ENCODE measurements at places on chromosomes 5 and 9.

DNA sequence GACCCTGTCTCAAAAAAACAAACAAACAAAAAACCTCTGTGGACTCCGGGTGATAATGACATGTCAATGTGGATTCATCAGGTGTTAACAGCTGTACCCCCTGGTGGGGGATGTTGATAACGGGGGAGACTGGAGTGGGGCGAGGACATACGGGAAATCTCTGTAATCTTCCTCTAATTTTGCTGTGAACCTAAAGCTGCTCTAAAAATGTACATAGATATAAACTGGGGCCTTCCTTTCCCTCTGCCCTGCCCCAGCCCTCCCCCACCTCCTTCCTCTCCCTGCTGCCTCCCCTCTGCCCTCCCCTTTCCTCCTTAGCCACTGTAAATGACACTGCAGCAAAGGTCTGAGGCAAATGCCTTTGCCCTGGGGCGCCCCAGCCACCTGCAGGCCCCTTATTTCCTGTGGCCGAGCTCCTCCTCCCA lies 1.4 kb upstream of the CEL start:
- DNase-seq: no peak
- no peak overlapping the region for H3K4me3 ChIP-seq
- peak overlapping the region; percentile 96 for H3K27ac ChIP-seq
- H3K36me3 ChIP-seq: peaks cover 26% of the 10 kb centered on the region
- no peaks in the 10 kb centered on the region for H3K27me3 ChIP-seq
- peaks cover 62% of the 10 kb centered on the region for H3K4me1 ChIP-seq

GRCh38 chr9:107043886-107044285 lies 180.9 kb downstream of the ZNF462 start:
- no peak overlapping the region for H3K27ac ChIP-seq
- no peaks in the 10 kb centered on the region for H3K36me3 ChIP-seq
- peaks cover 6% of the 10 kb centered on the region for H3K4me1 ChIP-seq
- H3K4me3 ChIP-seq: no peak overlapping the region
- no peaks in the 10 kb centered on the region for H3K27me3 ChIP-seq
- no peak for DNase-seq

GRCh38 chr9:28365728-28366127 lies 792.4 kb upstream of the C9orf72 start:
- no peak for DNase-seq
- H3K36me3 ChIP-seq: no peaks in the 10 kb centered on the region
- H3K27ac ChIP-seq: no peak overlapping the region
- no peak overlapping the region for H3K4me3 ChIP-seq

DNA sequence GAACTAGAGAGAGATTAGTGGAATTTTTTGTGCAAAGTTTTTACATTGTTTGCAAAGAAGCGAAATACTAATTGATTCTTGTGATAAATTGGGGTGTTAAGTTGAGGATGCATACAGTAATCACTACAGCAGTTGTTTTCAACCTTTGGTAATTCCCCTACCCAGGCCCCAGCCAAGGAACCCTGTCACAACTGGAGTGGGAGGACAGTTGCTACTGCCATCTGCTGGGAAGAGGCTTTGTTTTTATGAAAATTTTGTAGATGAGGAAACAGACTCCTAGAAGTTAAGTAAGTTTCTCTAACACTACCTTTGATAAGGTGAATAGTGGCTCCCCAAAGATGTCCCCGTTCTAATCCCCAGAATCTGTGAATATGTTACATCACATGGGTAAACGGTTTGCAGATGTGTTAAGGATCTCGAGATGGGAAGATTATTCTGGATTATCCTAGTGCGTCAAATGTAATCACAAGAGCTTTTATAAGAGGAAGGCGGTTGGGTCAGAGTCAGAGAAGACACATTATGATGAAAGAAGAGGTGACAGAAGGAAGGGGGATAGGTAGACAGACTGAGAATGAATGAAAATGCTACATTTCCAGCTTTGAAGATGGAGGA lies 34.0 kb upstream of the PPP1R2B start:
- no peak overlapping the region for H3K4me3 ChIP-seq
- no peak for DNase-seq
- no peaks in the 10 kb centered on the region for H3K27me3 ChIP-seq
- no peaks in the 10 kb centered on the region for H3K36me3 ChIP-seq

DNA sequence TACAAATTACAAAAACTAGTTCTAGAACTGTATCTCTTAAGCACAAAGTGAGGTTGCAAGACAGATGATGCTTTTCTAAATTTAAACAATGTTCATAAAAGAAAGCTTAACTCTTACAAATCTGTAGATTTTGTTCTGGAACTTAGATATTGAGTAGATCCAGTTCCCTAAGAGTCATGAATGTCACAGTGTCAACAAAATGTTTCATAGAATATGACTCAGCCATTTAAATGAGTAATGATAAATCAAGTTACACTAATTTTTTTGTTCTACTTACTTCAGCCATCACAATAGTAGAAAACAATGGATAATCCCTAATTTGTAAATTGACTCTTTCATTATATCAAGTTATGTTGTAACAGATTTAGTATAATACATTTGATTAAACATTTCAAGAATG lies 239.7 kb downstream of the MEF2C start:
- no peaks in the 10 kb centered on the region for H3K4me1 ChIP-seq
- no peak for DNase-seq
- no peaks in the 10 kb centered on the region for H3K36me3 ChIP-seq
- no peak overlapping the region for H3K27ac ChIP-seq
- no peak overlapping the region for H3K4me3 ChIP-seq
- H3K27me3 ChIP-seq: peaks cover 33% of the 10 kb centered on the region

DNA sequence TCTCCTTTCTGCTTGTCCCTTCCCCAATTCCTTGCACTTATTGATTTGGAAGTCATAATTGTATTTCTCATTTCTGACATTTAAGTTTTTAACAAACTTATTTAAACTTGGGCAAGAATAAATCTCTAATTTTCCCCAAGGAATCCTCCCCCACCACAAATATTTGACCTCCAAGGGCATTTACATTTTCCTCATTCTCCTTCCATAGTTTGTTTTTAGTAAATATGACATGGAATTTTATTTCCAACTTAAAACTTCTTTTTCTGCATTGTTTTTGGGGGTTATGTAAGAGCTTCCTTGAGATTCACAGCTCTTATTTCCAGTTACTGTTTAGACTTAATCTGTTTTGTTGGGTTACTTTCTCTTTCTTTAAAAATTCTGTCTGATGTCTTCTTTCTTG lies 64.9 kb downstream of the ZNF618 start:
- no peak for DNase-seq
- no peaks in the 10 kb centered on the region for H3K4me1 ChIP-seq
- no peaks in the 10 kb centered on the region for H3K36me3 ChIP-seq
- H3K4me3 ChIP-seq: no peak overlapping the region
- no peak overlapping the region for H3K27ac ChIP-seq

GRCh38 chr5:177370488-177371119 lies 12.9 kb downstream of the RGS14 start:
- peak overlapping the region; percentile 3 for H3K27ac ChIP-seq
- DNase-seq: peak; percentile 70
- no peaks in the 10 kb centered on the region for H3K36me3 ChIP-seq

- no peaks in the 10 kb centered on the region for H3K36me3 ChIP-seq
- no peak overlapping the region for H3K4me3 ChIP-seq
- DNase-seq: no peak
- no peak overlapping the region for H3K27ac ChIP-seq
Observed at GRCh38 chr5:132017316-132017715, 5.9 kb upstream of the ACSL6 start.

DNA sequence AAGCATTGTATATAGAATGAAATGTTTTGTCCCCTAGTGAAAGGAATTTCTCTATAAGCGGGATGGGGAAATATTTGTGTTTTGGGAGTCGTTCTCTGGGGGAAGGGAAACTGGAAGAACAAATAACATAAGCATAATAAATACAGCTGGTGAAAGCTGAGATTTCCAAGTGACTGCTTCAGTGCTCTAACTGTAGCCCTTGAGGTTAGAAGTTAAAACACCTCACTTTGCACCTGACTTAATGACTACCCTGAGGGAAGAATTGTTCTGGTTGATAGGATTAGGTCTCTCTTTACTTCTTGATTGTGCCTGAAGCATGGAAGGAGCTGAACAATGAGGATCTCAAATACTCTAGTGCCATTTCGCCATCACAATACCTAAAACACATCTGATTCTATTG lies 307.4 kb downstream of the MAN2A1 start:
- DNase-seq: no peak
- no peaks in the 10 kb centered on the region for H3K36me3 ChIP-seq

DNA sequence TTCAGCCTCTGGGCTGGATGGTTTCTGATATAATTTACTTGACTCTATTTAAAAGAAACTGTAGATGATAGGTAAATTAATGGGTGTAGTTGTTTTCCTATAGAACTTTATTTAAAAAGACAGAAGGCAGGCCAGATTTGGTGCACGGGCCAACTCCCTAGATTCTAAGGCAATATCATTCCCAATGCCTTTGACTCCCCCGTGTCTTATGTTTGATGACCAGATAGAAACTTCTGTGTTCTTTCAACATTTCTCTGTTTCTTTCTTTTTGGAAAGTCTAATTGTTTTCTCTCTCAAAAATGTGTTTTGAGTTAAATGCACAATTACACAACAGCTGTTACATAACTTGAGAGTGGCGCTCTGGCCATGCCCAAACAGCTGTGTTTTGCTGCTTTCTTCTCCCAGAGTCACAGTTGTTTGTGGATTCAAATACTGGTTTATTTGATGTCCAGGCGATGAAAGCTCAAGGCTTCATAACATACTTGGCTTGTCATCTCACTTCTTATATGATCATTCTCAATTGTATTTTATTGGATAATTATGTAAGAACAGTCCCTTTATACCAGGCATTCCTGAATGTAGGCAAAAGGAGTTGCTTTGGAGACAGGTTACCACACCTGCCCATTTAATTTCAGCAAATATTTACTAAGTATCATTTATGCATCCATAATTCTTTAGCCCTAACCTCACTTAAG lies 1.7 kb upstream of the ALDH1A1 start:
- H3K27ac ChIP-seq: peak overlapping the region; percentile 68
- H3K4me1 ChIP-seq: peaks cover 18% of the 10 kb centered on the region
- no peaks in the 10 kb centered on the region for H3K36me3 ChIP-seq
- no peak overlapping the region for H3K4me3 ChIP-seq
- H3K27me3 ChIP-seq: no peaks in the 10 kb centered on the region

DNA sequence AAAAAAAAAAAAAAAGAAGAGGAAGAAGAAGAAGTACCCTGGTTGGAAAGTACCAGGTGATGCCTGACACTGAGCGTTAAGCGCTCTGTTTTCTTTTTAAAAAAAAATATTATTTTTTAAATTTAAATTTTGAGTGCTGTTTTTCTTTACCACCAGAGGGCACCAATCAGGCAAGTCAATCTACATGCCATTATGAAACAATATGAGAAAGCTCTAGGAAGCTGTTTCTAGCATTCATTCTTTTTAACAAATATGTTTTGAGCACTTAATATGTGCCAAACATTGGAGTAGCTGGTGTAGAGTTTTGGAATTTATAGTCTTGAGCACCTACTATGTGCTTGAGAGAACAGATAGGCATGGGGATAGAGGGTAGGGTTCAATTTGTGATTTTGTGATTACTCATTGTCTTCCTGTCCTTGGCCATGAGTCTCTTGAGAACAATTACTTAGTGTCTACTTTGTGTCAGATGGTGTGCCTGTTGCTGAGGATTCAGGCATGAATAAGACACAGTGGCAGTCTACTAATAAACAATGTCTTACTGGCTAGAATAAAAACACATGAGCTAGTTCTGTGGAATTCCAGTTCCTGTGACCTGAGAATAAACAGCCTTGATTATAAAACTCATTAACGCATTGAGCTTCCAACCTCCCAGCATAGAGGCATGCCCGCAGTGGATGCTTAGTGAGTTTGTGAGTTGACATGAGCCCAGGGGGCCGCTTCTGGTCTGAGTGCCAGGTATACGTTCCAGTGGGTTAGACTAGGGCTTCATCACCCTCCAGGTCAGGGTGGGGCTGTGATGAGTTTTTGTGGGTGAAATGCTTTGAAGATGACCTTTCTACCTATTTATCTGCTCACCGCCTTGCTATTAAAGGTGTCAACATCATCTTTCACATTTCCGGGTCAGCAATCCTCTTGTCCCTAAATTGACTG lies 3.0 kb upstream of the UBE2R2 start:
- peaks cover 52% of the 10 kb centered on the region for H3K4me1 ChIP-seq
- no peaks in the 10 kb centered on the region for H3K36me3 ChIP-seq
- no peak overlapping the region for H3K4me3 ChIP-seq
- peak overlapping the region; percentile 99 for H3K27ac ChIP-seq
- DNase-seq: no peak
- H3K27me3 ChIP-seq: no peaks in the 10 kb centered on the region

DNA sequence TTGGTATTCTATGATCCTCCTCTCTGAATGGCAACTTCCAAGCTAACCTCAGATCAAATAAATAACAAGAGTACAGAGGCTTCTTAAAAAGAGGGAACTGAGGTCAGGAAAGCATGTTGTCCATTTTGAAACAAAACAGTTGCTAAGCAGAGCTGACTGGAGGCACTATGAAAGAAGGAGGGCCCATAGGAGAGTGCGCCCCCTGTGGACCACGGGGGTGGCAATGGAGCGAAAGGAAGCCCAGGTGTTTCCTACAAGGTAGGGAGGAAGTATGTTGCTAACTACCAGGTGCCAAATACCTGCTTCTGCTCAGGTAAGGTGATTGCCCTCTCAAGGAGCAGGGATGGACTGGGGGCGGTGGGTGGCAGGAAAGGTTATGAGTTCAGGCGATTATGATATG lies 101.8 kb upstream of the MAST4 start:
- DNase-seq: no peak
- H3K4me1 ChIP-seq: no peaks in the 10 kb centered on the region
- H3K27ac ChIP-seq: no peak overlapping the region
- H3K36me3 ChIP-seq: no peaks in the 10 kb centered on the region

- H3K27me3 ChIP-seq: no peaks in the 10 kb centered on the region
- DNase-seq: no peak
- H3K36me3 ChIP-seq: peaks cover 17% of the 10 kb centered on the region
Observed at GRCh38 chr9:111731928-111732327, 62.8 kb downstream of the SHOC1 start.

- H3K27ac ChIP-seq: no peak overlapping the region
- no peak overlapping the region for H3K4me3 ChIP-seq
- H3K27me3 ChIP-seq: no peaks in the 10 kb centered on the region
- H3K36me3 ChIP-seq: no peaks in the 10 kb centered on the region
- DNase-seq: no peak
- peaks cover 12% of the 10 kb centered on the region for H3K4me1 ChIP-seq
Observed at GRCh38 chr5:167861129-167861927, 430.1 kb upstream of the WWC1 start.

DNA sequence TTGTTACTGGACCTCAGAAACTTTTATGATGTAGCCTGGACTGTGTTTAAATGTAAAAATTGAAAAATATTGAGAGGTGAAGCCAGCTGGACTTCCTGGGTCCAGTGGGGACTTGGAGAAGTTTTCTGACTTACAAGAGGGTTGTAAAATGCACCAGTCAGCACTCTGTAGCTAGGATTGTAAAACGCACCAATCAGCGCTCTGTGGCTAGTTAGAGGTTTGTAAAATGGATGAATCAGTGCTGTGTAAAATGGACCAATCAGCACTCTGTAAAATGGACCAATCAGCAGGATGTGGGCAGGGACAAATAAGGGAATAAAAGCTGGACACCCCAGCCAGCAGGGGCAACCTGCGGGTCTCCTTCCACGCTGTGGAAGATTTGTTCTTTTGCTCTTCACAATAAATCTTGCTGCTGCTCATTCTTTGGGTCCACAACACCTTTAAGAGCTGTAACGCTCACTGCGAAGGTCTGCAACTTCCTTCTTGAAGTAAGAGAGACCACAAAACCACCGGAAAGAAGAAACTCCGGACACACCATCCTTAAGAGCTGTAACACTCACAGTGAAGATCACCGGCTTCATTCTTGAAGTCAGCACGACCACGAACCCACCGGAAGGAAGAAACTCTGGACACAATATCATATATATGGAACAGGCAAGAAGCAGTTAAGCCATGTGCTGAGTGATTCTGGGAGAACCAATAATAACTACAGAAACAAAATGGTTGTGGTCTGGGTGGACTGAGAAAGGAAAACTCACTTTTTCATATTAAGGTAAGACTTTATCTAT lies 201.3 kb downstream of the GABRG2 start:
- no peaks in the 10 kb centered on the region for H3K4me1 ChIP-seq
- no peaks in the 10 kb centered on the region for H3K36me3 ChIP-seq
- no peaks in the 10 kb centered on the region for H3K27me3 ChIP-seq
